GM12892 (cell line): ENCODE measurements at places on chromosomes 2 and 18.

- peak; percentile 42 for DNase-seq
Observed at GRCh38 chr2:127106457-127106990, 430 bp downstream of the BIN1 start.

DNA sequence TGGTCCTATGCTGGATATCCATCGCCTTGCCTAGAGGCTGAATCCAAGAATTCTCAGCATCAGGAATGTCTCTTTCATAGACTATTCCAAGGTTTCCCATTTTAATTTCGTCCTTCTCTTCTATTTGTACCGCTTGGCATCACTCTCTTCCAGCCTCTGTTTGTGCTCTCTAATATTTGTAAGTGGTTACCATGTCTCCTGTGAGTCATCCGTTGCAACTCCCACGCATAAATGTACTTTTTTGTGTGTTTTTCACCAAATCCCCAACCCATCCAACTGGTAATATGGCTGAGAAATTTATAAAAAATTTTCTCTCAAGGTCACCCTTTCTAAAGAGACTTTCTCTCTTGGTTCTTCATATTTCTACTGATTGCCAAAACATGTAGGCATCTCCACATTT, 21.8 kb downstream of the COLEC12 start:
- DNase-seq = no peak

- DNase-seq = no peak
Observed at GRCh38 chr2:10125842-10126631, 3.5 kb downstream of the RRM2 start.

- no peak for DNase-seq
Observed at GRCh38 chr18:77346208-77346810, 96.7 kb downstream of the GALR1 start.

DNA sequence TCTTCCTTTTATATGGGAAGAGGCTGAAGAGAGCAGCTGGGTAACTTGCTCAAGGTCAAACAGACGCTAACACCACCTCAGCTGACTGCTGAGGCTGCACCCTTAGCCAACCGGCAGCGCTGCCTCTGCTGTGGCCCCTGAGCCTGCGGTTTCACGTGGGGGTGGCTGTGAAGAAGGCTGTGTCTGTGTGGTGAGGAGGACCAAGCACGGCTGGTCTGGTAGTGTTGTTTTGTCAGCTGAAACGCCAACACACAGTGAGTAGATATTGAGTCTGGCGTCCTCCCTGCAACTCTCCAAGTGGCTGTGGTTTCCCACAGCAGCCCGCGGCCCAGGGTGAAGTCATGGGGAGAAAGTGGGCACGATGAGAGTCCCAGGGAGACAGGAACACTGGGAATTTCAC, 69.6 kb downstream of the THNSL2 start:
- DNase-seq = no peak

- DNase-seq = no peak
Observed at GRCh38 chr2:50950996-50951395, 80.9 kb downstream of the NRXN1 start.

DNA sequence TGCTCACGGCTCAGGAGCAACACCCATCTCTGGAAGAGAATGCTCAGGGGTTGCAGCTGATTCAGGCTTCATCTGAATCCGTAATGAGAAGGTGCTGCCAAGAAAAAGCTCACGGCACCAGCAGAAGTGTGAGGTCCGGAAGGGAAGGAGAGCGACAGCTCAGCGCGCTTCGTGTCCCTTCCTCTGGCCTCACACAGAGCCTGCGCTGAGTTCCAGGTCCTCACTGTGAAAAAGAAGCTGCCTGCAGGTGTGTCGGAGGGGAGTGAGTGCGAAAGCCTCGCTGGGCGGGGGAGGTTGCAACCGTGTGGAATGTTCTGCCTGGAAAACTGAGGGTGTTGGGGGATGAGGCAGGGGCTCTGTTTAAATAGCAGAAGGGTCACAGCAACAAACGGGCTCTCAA, 76.2 kb upstream of the TWIST2 start:
- no peak for DNase-seq
